ENCODE measurements at places on chromosomes 5 and 9.

GRCh38 chr5:757346-757930 lies 27.1 kb downstream of the ZDHHC11B start:
- no peak for DNase-seq

- no peak for DNase-seq
These were observed 35.0 kb upstream of the SAP30L start for GRCh38 chr5:154410786-154411185.

- no peak for DNase-seq
These were observed 1199.0 kb upstream of the CDH6 start for GRCh38 chr5:29994519-29994918.

- no peak for DNase-seq
These were observed 94.7 kb downstream of the ELAVL2 start for GRCh38 chr9:23731353-23731752.

- DNase-seq: no peak
These were observed 44.1 kb upstream of the CEMIP2 start for GRCh38 chr9:71812385-71812784.

DNA sequence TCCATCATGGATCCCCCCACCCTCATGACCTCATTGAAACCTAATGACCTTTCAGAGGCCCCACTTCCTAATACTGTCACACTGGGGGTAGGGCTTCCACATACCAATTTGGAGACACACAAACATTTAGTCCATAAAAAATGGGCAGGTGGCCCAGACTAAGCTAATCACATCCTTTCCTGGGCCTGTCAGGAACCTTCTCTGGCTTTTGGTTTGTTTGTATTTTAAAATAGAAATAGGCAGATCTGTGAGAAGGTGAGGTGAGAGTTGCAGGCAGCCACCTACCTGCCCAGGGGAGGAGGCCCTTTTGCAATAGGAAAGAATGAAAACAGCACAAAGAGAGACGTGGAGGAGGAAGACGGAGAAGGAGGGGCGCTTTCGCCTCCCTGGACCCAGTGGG lies 90.2 kb upstream of the BOD1 start:
- no peak for DNase-seq

DNA sequence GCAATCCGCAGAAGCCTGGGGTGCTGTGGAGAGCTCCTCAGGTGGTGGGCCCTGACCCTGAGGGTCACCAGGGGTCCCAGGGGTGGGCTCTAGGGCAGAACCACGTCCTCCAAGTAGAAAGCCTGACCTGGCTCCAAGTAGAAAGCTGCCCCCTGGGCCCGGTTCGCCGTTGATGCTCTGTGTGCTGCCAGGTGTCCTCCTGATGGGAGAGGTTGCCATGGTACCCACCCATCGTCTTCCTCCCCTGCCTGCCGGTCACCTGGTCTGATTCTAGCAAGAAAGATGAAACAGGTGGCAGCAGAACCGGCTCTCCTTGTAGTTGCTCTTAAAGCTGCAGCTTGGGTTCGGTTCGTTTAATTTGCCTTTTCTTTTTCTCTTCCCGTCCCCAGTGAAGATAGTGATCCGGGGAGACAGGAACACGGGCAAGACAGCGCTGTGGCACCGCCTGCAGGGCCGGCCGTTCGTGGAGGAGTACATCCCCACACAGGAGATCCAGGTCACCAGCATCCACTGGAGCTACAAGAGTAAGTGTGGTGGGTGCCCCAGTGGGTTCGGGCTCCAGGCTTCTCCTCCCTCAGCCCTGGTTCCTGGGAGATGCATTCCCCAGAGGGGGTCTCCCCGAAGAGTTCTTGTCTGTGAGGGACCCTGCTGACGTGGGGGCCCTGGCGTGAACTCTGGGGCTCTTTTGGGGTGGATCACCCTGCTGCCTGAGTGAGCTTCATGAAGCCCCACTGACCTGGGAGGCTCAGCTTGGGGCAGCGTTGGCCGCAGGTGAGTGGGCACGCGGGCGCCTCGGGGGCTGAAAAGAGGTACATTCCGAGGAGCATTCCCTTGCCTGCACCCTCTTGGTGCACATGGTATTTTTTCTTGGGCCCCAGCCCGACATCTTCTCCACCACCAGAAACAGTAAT lies 15.6 kb downstream of the RABL6 start:
- no peak for DNase-seq

DNA sequence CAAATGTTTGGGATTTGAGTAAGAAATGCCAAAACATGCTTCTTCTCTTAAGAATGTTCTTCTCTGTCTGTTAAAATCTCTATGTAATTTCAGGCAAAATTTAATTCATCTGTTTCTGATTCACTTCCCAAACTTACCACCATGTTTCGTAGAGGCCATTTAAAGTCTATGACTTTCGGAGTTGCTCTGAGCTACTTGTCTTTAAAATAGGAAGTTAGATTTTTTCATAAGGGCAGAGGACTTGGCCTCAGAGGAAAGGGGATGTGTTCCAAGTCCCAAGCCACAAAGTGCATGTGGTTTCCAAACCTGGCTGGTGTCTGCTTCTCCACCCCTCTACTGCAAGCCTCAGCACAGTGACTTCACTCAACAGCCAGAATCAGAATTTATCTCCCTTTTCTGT lies 111.3 kb upstream of the ADRA1B start:
- DNase-seq: no peak

DNA sequence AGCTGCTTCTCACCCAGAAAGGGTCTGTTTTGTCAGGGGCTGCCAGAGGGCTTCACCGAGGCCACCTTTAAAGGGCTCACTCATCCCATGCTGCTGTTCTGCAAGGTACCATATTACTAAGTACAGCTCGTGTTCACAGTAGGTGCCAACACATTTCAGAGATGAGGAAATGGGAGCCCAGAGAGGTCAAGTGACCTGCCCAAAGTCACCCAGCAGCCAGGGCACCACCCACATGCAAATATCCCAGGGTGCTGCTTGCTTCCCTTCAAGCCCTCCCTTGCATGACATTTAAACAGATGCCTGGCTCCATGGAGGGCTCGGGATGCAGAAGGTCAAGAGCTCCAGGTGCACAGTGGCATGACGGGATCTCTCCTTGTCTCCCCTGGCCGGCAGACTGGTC lies 123.5 kb upstream of the SARDH start:
- DNase-seq: no peak

DNA sequence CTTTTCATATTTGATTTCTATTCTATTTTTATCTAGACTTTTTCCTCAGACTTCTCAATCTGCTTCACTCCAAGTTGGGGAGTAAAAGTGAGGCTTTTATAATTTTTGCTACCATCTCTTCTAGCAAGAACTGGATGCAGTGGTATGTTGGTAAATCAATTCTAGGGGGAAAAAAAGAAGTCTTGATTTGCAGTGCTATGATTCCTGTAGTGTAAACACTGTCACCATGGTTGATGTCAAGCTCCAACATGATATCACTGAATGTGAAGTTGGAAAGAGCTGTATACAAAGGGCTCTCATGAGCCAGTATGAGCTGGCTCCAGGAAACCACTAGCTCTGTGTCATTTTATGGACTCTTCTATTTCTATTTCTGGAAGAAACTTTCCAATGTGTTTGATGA lies 439.2 kb downstream of the NTRK2 start:
- DNase-seq: no peak

DNA sequence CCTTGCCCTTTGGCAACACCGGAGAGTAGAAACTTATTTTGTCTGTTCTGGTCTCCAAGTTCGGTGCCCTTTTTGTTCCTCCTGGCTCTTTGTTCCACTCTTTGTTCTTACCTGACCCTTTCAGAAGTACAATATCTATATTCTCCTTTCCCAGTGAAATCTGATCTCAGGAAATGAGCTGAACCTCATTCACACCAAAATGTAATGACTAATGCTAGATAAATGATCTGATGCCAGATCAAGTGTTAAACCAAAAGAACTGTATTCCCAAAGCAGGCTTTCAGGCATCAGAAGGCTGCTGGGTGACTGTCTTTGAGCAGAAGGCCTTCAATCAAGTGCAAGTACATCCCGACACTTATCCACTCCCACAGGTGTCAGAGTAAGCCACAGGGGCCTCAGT lies 156.4 kb downstream of the SPOCK1 start:
- no peak for DNase-seq

DNA sequence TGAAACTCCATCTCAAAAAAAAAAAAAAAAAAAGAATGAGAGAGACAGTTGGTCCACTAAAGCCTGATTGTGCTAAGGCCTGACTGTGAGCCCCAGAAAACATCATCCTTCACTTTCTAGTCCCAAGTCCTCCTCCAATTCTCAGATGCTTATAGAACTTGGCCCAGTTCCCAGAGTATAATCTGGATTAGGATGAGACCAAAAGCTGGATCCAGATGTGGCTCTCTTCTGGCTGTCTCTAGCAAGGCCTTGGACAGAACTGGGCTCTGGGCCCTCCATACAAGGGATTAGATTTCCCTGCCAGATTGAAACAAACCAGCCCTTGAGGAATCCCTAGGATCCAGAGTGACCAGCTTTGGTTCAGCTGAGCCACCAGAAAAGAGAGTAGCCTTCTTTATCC lies 98.4 kb upstream of the ZNF366 start:
- no peak for DNase-seq

DNA sequence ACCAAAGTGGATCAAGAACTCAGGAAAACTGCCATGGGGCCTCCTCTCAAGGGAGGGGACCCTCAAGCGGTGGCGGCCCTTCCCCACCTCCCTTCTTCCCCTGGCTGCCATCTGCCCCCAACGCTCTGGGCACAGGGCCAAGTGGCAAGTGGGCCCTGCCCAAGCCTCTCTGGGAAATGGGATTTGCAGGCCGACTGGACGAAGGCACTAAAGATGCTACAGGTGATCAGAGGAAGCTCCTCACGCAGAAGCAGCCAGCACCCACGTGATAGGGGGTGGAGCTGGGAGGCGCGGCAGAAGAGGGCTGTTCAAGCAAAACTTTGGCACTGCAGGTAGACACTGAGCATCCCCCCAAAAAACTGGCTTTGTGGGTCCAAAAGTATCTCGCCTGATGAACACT lies 52.7 kb upstream of the UBTD2 start:
- DNase-seq: no peak

DNA sequence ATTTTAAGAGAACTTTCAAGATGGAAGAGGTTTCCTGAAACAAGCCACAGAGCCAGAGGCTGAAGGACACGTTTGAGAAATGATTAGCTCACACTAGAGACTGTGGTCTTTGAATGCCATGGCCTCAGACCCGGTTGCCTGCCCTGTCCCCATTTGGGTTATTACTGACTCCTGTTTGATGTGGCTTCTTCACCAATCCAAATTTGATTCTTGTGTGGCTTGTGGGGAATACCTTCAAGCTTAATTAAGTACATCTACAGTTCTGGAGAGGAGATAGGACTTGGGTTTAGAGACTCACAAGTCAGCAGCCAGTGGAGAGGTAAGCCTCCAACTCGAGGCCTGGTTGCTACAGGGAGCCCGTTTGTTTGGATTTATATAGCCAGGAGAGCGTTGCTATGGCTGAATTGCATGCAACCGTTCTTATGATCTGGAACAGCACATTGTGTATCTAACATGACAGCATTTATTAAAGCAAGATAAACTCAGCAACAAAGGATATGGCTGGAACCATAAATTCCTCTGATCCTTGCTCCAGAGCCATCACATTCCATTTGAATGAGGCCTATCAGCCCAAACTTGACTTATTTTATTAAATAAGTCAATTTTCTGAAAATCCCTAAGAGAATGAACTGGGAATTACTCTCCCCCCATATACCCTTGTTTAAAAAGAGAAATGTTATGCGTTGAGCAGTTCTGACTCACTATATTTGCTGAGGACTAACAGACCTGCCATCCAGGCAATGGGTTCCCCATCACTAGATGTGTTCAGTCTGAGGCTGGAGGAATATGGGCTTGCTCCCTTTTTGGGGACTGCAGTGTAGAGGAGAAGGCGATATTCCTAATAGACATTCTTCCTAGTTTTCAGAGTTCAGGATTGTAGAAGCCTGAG lies 88.4 kb upstream of the TNFSF8 start:
- DNase-seq: no peak

DNA sequence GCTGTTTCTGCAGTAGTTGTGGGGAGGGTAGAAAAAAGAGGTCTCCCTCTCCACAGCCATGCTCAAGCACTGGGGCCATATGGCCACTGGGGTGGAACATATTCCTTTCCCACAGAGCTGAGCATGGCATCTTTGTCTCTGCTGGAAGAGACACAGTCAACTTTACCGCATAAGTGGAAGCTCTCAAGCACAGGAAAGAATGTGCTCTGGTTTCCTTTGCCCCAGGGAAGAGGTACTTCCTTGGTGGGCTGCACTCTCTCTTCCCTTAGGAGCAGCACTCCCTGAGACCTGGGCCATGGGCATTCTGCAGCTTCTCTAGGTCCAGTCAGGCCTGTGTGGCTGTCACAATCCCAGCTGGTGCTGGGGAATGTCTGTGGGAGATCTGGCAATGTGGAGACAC lies 168.5 kb upstream of the ACTBL2 start:
- DNase-seq: no peak

DNA sequence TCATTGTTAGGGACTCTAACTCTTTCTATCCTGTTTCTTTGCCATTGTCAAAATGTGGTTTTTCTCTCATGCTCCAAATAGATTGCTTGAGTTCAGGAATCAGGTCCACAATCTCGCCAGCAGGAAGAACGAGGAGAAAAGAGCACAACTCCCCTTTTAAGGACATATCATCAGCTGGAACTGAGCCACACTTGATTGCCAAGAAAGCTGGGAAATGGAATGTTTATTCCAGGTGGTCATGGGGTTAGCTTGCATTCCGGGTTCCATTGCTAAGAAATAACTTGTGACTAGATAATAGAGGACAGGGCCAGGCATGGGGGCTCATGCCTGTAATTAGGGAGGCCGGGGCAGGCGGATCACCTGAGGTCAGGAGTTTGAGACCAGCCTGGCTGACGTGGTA lies 32.4 kb upstream of the C9orf57 start:
- DNase-seq: no peak

DNA sequence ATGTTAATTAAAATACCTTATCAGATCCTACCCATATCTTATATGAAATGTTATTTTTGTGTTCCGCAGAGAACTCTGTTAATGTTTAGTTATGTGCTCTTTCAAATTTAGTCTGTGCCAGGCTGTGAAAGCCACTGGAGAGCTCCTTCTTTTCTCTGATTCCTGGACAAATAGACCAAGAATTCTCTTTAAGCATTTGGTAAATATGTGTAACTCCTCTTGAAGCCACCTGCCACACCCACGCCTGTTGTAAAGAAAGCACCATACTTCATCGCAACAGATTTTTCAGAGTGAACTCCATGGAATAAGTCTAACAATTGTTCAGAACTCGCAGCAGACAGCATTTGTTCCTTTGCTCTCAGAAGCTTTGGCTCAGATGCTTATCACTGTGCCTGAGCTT lies 301.1 kb downstream of the FAM170A start:
- DNase-seq: no peak

GRCh38 chr5:41433552-41434181 lies 76.7 kb downstream of the PLCXD3 start:
- no peak for DNase-seq

- DNase-seq: no peak
These were observed 3.1 kb upstream of the SFXN1 start for GRCh38 chr5:175475248-175475647.

GRCh38 chr9:16341177-16341576 lies 529.3 kb downstream of the BNC2 start:
- no peak for DNase-seq

All from activated CD4-positive, CD25-positive, alpha-beta regulatory T cell (primary cell).